Lower lobe of right lung (tissue), 2 donors: ENCODE measurements at places on chromosomes 2 and 18.

DNA sequence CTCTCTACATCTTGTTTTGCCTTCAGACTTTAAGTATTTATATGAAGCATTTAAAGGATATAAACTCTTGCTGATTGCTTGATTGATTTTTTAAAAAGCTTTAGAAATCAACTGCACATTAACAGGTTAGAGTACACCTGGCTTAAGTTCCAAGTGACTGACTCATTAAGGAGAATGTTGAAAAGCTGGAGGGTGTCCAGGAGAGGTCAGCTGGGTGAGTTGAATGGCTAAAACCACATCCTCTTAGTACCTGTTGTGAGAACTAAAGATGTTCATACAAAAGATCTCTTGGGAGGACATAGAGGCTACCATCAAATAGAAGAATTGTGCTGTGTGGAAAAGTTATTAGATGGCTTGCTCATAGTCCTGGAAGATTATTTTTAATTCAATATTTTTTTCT, 206.8 kb downstream of the TXNL1 start:
- no peak for DNase-seq

DNA sequence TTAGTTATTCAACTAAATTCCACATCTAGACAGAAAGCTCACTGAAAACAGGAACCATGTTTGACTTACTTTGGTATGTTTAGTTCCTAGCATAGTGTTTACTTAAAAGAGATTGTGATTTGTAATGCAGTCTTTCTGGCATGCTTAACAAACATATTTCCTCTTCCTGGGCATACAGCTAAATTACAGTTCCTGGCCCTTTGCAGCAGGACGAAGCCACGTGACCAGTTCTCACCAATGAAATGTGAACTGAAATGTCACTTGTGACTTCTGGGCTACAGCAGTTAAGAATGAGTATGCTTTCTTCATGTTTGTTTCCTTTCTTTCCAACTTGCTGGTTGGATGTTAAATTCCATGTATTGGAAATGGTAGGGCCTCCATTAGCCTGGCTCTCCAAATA, 330.5 kb downstream of the FIGN start:
- no peak for DNase-seq

DNA sequence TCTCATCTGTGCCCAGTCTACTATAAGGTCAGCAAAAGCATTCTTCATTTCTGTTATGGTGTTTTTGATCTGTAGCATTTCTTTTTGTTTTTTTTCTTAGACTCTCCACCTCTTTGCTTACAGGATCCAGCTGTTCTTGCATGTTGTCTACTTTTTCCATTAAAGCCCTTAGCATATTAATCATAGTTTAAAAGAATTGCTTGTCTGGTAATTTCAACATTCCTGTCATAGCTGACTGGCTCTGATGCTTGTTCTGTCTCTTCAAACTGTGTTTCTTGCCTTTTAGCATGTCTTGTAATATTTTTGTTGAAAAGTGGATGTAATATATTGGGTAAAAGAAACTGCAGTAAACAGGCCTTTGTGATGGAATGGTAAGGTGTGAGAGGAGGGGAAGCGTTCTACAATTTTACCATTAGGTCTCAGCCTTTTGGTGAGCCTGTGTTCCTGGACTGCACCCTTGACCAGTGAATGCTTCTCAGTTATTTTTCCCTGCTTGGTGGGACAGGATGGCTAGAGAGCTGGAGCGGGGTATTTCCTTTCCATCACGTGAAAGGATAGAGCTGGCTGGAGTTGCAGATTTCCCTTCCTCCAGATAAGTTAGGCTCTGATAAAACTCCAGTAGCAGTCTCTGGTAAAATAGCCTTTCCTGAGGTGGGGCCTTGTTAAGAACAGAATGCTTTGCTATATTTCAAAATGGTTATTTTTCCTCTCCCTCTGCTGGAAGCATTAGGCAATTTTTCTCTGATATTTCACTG, 65.4 kb downstream of the PLA2R1 start:
- no peak for DNase-seq

DNA sequence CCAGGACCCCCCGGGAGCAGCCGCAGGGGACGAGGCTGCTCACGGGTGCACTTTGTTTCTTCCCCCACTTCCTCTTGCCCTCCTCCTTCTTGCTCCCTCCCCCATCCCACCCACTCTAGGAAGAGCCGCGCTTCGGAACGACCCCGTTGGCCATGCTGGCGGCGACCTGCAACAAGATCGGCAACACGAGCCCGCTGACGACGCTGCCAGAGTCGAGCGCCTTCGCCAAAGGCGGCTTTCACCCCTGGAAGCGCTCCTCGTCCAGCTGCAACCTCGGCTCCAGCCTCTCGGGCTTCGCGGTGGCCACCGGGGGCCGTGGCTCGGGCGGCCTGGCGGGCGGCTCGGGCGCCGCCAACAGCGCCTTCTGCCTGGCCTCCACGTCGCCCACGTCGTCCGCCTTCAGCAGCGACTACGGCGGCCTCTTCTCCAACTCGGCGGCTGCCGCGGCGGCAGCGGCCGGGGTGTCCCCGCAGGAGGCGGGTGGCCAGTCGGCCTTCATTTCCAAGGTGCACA, 1.3 kb downstream of the SP9 start:
- no peak for DNase-seq

- no peak for DNase-seq
Observed at GRCh38 chr2:239339726-239340601, 60.9 kb downstream of the HDAC4 start.

DNA sequence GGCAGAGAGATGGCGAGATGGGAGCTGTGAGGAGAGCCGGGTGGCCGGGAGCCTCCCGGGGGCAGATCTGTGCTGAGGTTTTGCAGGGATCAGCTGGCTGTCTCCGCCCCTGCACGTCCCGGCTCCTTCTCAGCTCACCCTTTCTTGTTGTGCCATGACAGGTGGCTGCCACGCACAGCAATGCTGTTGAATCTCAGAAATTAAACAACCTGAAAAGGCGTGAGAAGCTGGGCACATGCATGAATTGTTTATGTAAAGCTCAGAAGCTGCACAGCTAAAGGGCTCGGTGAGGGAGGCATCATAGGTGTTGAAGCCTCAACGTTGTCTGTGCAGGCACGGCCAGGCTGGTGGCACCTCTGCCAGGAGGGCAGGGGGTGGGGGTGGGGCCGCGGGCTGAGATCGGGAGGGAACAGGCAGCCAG, 858 bp upstream of the RTP5 start:
- no peak for DNase-seq

GRCh38 chr2:26607698-26608097, 33.5 kb downstream of the CIB4 start:
- no peak for DNase-seq

GRCh38 chr2:128777196-128778035, 458.7 kb upstream of the HS6ST1 start:
- DNase-seq = no peak

DNA sequence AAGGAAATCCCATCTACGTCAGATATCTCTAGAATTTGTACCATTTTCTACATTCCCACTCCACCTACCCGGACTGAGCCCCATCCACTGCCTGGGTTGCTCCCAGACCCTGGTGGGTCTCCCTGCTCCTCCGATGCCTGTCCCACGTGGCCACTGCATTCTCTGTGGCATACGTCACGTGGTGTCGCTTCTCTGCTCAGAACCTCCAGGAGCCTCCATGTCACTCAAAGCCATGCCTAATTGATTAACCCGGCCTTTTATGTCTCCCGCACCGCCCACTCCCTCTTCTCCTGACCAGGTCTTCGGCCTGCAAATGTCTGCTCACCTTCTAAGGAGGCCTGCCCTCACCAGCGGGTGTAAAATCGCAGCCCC, 176.6 kb downstream of the HDAC4 start:
- DNase-seq = peak; percentile 39

- DNase-seq = no peak
Observed at GRCh38 chr2:26678035-26678434, 14.5 kb upstream of the KCNK3 start.

DNA sequence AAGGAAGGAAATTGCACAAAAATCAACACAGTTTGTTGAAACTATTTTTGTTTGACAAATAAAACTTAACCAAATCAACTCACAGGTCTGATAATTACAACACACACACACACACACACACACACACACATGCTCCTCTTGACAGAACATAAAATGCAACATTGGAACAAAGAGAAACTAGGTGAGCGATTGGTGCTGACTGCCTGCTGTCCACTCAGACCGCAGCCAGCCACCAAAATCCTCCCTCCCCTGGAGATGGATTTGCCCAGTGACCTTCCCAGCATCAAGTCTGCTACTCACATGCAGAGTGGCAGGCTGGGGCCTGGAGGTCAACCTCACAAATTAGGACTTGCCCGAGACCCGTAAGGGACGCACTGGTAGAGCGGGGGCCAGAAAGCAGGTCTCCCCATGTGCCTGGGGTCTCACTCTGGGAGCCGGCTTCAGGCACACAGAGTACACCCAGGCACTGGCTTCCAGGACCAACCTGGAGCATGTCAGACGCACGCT, 61.4 kb downstream of the DIPK1C start:
- no peak for DNase-seq

DNA sequence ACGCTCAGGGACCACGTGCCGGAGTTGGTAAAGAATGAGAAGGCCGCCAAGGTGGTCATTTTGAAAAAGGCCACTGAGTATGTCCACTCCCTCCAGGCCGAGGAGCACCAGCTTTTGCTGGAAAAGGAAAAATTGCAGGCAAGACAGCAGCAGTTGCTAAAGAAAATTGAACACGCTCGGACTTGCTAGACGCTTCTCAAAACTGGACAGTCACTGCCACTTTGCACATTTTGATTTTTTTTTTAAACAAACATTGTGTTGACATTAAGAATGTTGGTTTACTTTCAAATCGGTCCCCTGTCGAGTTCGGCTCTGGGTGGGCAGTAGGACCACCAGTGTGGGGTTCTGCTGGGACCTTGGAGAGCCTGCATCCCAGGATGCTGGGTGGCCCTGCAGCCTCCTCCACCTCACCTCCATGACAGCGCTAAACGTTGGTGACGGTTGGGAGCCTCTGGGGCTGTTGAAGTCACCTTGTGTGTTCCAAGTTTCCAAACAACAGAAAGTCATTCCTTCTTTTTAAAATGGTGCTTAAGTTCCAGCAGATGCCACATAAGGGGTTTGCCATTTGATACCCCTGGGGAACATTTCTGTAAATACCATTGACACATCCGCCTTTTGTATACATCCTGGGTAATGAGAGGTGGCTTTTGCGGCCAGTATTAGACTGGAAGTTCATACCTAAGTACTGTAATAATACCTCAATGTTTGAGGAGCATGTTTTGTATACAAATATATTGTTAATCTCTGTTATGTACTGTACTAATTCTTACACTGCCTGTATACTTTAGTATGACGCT, 5.8 kb downstream of the MYCN start:
- no peak for DNase-seq

GRCh38 chr2:211674715-211675114, 863.9 kb downstream of the ERBB4 start:
- no peak for DNase-seq

- no peak for DNase-seq
Observed at GRCh38 chr2:10064932-10065772, 15.1 kb downstream of the CYS1 start.

DNA sequence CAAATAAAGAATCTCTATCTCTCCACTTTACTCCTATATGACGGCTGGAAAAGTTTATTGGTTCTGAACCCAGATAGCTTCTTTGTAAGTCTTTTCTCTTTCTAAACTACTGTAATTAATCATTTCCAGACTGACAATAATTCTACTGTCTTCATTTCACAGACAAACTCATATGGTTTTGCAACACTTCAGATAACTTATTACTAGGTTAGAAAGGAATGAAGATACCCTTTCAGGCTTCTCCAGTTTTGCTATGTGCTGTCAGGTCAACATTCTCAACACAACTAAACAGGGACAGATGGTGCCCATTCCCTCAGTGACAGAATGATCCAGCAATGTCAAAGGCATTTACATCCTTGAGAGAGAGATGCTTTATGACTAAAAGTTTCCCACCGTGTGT, 198.5 kb upstream of the ITGA4 start:
- no peak for DNase-seq

- DNase-seq = peak; percentile 56
Observed at GRCh38 chr2:134218930-134219658, 34.8 kb upstream of the MGAT5 start.

GRCh38 chr2:53739032-53739431, 28.6 kb upstream of the CHAC2 start:
- no peak for DNase-seq

GRCh38 chr2:136207030-136207623, 89.2 kb upstream of the CXCR4 start:
- peak; percentile 60 for DNase-seq

GRCh38 chr2:57575700-57576268, 470.8 kb upstream of the VRK2 start:
- no peak for DNase-seq

DNA sequence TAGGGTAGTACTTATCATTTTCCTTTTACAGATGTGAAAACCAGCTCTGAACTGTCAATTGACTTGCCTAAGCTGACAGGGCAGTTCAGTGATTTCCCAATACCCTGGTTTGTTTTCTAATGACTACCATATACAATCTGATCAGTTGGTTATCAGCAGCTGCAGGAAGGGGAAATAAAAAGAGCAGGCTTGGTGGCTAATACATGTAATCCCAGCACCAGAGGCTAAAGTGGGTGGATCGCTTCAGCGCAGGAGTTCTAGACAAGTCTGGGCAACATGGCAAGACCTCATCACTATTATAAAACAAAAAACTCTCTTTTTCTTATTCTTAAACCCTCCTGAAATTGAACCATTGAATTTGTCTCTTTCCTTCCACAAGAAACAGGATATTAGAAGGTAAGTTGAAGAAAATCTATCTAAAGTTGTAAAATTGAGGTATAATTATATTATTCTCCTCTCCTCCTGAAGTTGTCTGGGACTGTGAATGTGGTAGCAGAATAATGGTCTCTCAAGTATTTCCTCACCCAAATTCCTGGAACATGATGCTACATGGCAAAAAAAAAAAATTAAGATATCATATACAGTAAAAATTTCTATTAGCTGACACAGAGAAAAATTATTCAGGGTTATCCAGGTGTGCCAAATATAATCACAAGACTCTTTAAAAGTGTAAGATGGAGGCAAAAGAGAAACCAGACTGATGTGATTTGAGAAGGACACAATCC, 1441.6 kb downstream of the SUCLG1 start:
- no peak for DNase-seq

DNA sequence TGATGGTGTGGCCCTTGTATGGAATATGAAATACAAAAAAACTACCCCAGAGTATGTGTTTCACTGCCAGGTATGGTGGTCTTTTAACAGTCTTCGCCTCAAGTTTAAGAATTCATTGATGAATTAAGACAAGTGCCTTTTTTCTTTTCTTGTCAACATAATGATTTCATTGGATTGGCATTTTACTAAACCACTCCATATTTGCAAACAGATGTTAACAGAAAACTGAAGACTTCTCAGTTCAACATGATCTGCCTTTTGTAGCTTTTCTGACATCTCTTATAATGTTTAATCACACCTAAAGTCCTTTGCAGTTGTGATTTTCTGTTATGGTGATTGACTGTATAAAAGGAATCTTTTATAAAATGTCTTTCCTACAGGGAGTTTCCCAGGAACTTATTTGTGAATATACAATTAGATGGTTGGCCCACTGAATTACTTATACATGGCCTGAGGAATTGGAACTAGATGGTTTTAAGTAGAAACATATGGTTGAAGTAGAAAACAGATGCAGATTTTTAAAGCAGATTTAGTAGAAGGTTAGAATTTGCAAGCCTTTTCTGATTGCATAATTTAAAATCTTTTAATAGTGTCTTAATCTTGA, 39.7 kb downstream of the DYNC1I2 start:
- DNase-seq = no peak
